ENCODE measurements at places on chromosomes 5 and 9.
A peak's percentile ranks its signal among the peaks of the same experiment; 100 is the strongest.

GRCh38 chr9:137222190-137223077 is at the start of gene RNF208:
TSS of gene RNF208 (minus strand) at chr9:137222240. CDS start at chr9:137221212, 1,028 bp downstream.
- no peaks in the 10 kb centered on the region for H3K27me3 ChIP-seq
- H3K36me3 ChIP-seq: no peaks in the 10 kb centered on the region
- DNase-seq: peak; percentile 36
- H3K4me3 ChIP-seq: peak within 1 kb of the TSS; percentile 85
- H3K4me1 ChIP-seq: peaks cover 5% of the 10 kb centered on the region

- no peaks in the 10 kb centered on the region for H3K4me1 ChIP-seq
- no peaks in the 10 kb centered on the region for H3K36me3 ChIP-seq
- DNase-seq: no peak
- peaks cover 8% of the 10 kb centered on the region for H3K27me3 ChIP-seq
- no peak overlapping the region for H3K4me3 ChIP-seq
Observed at GRCh38 chr5:148910686-148911361, 84.4 kb downstream of the ADRB2 start.

DNA sequence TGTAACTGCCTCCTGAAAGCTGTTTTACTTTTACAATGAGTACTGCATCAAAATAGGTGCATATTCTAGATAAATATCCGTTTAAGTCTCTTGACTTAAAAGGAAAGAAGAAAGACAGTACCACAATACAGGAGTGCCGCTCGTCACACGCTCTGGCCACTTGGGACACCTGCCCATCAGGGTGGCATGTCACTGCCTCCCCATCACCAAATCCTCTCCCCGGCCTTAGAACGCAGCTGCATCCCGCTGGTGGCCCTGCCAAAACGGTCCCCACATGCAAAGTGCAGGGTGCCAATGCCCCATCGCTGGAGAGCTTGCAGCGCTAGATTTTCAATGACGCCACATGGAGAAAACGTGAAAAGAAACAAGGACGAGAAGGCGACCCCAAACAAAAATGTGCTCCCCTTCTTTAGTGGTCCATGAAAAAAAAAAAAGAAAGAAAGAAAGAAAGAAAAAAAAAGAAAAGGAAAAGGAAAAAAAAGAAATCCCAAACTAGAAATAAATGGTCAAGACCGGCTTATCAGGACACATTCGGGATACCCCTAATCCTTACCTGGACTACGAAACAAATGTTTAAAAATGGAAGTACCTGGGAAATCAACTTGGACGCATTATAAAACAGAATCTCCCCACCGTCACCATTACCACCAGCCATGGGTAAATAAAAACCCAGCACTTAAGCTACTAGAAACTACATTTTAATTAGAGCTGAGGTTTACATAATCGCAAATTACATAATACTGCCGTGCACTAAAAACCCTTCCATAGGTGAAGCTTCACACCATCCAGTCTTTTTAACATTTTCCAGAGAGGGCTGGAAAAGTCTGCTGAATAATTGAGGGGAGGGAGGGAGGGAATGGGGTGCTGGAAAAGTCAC is 1.0 kb downstream of the ANKH start:
- peaks cover 36% of the 10 kb centered on the region for H3K4me1 ChIP-seq
- H3K27me3 ChIP-seq: no peaks in the 10 kb centered on the region
- peak overlapping the region; percentile 95 for H3K27ac ChIP-seq
- peak; percentile 75 for DNase-seq
- H3K36me3 ChIP-seq: peaks cover 8% of the 10 kb centered on the region

DNA sequence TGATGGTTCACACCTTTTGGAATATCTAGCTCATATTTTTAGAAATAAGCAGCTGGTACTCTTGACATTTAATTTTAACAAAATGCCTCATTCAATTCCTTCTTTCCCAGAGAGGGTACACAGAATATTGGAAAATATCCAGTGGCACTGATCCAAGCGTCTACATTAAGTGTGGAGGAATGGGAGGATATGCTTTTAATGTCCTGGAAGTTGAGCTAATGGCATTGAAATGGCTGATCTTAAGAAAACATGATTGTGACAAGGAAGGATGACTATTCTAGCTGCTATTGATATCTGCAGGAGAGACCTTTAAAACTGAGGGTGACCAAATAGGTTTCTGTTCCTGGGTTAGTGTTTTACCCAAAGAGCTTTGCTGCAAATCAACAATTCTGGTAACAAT is 30.0 kb downstream of the ZNF366 start:
- DNase-seq: no peak
- H3K4me3 ChIP-seq: no peak overlapping the region

GRCh38 chr9:20805766-20806165 is 121.7 kb downstream of the FOCAD start:
- peaks cover 4% of the 10 kb centered on the region for H3K4me1 ChIP-seq
- no peak overlapping the region for H3K27ac ChIP-seq
- H3K4me3 ChIP-seq: no peak overlapping the region
- no peak for DNase-seq

- H3K27me3 ChIP-seq: no peaks in the 10 kb centered on the region
- no peak overlapping the region for H3K4me3 ChIP-seq
- peaks cover 39% of the 10 kb centered on the region for H3K4me1 ChIP-seq
- no peaks in the 10 kb centered on the region for H3K36me3 ChIP-seq
- no peak for DNase-seq
- H3K27ac ChIP-seq: no peak overlapping the region
Observed at GRCh38 chr9:94948567-94949235, 222.2 kb downstream of the AOPEP start.
